Central memory CD4-positive, alpha-beta T cell (primary cell): ENCODE measurements at places on chromosomes 4 and X.

DNA sequence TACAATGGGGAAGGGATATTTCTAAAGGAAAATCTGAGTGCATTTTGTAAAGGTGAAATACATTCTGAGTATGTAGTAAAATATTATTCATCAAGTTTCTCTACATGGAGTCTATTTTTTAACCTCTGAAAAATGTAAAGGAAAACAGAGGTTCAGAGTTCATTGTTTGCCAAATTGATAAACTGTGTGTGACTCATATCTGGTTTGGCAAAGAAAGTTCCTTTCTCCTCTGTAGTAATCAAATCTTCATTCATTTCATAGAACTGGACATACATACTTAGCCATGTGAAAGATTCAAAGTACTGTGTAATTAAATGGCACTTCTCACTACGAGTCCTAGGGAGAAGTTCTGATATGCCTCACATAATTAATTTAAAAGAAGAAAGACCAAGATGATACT lies 61.6 kb downstream of the HPGD start:
- DNase-seq, result no peak

GRCh38 chr4:184397516-184398163 lies 76.7 kb downstream of the IRF2 start:
- no peak for DNase-seq

- DNase-seq, result no peak
Measured at GRCh38 chrX:12403474-12404082, 265.3 kb downstream of the FRMPD4 start.

DNA sequence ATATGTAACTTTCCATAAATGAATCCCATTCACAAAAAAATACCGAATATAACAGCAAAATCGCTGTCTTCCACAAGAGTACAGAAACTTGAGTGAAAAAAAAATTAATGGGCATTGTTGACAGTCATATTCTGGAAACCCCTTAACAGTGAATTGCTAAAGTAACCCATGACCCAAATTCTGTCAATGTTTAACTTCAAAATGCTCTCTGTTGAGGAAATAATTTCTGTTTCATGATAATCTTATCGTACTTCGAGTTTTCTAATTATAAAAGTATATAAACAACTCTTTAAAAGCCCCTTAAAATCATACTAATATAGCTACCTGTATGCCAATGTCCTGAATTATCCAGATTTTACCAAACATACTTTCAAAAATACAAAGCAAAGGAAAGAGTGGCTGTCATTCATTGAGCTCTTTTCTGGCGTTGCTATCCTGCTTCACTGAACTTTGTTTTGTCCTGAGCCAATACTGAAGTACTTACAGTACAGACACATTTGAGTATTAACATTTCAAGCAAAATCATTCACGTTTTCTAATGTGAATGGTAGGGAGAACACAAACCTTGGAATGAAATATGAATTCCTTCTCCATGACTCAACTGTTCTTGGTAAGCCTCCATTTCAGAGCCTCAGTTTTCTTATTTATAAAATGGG lies 2.4 kb downstream of the XAGE3 start:
- DNase-seq, result no peak

- DNase-seq, result no peak
Measured at GRCh38 chrX:21369613-21370012, 4.6 kb upstream of the CNKSR2 start.

DNA sequence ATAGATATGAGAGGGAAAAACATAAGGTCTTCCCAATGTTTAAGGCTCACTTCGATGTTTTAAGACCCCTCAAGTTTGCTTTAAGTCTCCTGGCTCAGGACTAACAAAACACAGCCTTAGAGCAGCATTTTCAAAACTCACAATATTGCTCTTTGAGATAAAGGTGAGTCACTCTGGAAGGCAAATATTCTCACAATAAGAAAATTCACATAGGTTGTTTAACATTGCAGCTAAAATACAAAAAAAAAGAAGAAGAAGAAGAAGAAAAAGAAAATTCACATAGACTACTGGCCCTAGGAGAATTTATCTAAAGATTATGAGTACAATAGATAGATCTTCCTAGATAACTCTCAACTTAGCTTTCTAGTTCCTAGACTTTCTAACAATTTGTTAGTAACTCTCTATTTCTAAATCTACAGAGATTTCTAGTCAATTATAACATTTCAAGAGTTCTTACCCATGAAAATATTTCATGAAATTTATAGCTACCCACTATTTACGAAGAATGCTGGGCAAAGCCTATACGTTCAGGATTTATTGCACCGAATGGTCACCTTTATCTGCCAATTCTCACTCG lies 267.0 kb downstream of the CHIC1 start:
- DNase-seq, result no peak
